ENCODE measurements at places on chromosomes 3 and 15. TPM values are rescaled to one million over a fixed set of nuclear protein-coding genes. Genes with fewer than 3 reads are reported as not detected.

The SOX14 gene
- 0.72 TPM for total RNA-seq

The MOBP gene
- 1.9 TPM for total RNA-seq

The NCK1 gene
- total RNA-seq = 89.6 TPM

The MYO9A gene
- total RNA-seq = 88.4 TPM

The NPAP1 gene
- 2.4 TPM for total RNA-seq

The REC114 gene
- total RNA-seq = not detected

The TM4SF1 gene
- 28.2 TPM for total RNA-seq

The IL17RB gene
- total RNA-seq = 2.9 TPM

The PLSCR5 gene
- total RNA-seq = 6.0 TPM

The ARRDC4 gene
- total RNA-seq = 36.1 TPM

The BCL2A1 gene
- total RNA-seq = 5.1 TPM

The RASGRF1 gene
- total RNA-seq = 1.7 TPM

The DGKG gene
- total RNA-seq = 13.5 TPM

The GDPGP1 gene
- total RNA-seq = 6.3 TPM

The SCG3 gene
- total RNA-seq = not detected

The SCAANT1 gene
- total RNA-seq = not detected

The FBXO40 gene
- 2.2 TPM for total RNA-seq

The ITIH1 gene
- total RNA-seq = 1.2 TPM

The ZKSCAN7 gene
- total RNA-seq = 6.7 TPM

The NUTM1 gene
- total RNA-seq = not detected

The RHOV gene
- total RNA-seq = 3.6 TPM

The ADAMTS7 gene
- total RNA-seq = 2.4 TPM

The CAMK2N2 gene
- not detected for total RNA-seq

The CCR3 gene
- total RNA-seq = 41.7 TPM

The DLEC1 gene
- total RNA-seq = 0.24 TPM

The RBPMS2 gene
- 7.0 TPM for total RNA-seq

The CCRL2 gene
- total RNA-seq = 1.4 TPM

The GOLGA8S gene
- total RNA-seq = 4.6 TPM

The SH2D7 gene
- total RNA-seq = 0.24 TPM

The TCF12 gene
- 119 TPM for total RNA-seq

All from umbilical cord (tissue), 2 donors.